Subcutaneous preadipocyte (primary cell): ENCODE measurements at places on chromosomes 5 and 9. TPM values are rescaled to one million over a fixed set of nuclear protein-coding genes. Genes with fewer than 3 reads are reported as not detected.

The RNF208 gene
- not detected in 2 replicates for total RNA-seq

The TSTD2 gene
- 8.4 and 8.5 TPM in 2 replicates for total RNA-seq

The C9orf43 gene
- 0.20 TPM in 1 of 2 replicates, not detected in the other for total RNA-seq

The ENTPD2 gene
- not detected in 2 replicates for total RNA-seq
